ENCODE measurements at places on chromosomes 6 and 20.

- DNase-seq = peak; percentile 60
These were observed 107.6 kb upstream of the SGK1 start for GRCh38 chr6:134425513-134425912.

DNA sequence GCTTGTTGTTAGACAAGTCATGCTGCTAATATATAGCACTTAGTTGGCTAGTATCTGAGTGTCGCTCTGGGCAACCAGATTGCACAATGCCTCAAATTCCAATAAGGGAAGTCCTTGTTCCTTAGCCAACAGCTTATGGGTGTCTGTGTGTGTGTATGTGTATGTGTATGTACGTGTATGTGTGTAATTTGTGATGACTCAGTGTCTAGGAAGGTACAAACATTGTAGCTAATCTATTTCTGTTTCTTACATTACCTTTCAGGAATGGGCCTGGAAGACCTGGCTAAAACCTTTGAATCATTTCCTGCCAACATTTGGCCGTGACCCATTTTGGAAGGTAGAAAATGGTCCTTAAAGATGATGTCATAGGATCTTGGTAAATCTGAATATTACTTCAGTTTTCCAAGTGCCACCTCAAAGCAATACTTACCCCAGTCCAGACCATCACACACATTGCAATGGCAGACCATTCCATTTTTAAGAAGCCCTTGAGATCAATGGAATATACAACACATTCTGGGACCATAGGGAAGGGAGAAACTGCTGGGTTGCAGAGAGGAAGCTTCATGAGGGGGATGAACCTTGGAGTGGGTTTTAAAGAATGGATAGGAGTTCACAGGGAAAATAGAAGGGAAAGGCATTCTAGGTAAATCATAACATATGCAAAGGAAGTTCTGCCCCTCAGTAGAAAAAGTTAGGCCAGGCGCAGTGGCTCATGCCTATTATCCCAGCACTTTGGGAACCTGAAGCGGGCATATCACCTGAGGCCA lies 25.1 kb downstream of the NEDD9 start:
- DNase-seq = peak; percentile 89

DNA sequence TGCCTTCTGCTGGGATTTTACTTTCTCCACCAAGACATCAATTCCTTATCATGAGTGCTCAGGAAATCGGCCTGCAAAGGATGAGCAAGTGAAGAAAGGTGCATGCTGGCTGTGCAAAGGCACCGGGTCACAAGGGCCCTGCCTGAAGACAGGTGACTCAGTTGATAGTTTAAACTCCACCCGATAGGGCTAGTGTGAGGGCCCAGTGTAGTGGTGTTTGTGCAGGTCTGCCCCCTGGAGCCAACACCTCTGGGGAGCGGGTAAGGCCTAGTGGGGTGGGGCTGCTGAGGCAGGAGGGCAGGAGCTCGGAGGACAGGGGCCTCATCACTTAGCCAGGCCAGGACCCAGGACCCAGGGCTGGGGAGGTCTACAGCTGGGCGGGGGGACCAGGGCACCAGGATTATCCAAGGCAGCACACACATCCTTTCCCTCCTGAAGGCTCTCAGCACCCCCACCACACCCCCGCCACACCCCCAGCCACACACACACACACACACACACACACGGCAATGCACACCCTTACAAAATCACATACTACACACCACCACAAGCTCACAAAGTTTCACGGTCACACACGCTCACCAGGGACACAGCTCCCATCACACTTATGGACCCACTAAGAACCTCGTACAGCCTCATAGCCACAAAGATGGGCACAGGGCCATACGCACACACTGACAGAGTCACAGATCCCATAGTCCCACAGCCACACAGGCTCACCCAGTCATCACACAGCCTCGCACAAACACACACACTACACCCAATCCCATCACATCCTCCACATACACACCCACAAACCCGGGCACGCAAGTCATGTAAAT lies 75.4 kb downstream of the GRM4 start:
- no peak for DNase-seq

DNA sequence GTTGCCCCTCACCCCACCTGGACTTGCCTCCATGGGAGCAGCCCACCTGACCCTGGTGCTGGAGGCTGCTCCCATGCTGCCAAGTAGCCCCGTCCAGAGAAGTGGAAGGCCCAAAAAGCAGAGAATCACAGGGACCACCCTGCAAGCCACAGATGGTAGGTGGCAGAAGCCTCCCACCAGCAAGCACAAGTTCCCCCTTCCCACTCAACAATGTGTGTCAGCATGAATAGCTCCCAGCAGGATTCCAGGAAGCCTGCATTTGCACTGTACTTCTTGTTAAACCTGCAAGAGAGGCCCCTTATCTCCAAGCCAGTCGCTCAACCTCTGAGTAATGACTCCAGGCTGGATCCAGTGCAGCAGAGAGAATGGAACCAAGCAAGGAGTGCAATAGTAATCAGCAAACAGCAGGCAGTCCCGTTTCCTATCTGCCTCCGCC lies 180.8 kb upstream of the CST7 start:
- DNase-seq = no peak

DNA sequence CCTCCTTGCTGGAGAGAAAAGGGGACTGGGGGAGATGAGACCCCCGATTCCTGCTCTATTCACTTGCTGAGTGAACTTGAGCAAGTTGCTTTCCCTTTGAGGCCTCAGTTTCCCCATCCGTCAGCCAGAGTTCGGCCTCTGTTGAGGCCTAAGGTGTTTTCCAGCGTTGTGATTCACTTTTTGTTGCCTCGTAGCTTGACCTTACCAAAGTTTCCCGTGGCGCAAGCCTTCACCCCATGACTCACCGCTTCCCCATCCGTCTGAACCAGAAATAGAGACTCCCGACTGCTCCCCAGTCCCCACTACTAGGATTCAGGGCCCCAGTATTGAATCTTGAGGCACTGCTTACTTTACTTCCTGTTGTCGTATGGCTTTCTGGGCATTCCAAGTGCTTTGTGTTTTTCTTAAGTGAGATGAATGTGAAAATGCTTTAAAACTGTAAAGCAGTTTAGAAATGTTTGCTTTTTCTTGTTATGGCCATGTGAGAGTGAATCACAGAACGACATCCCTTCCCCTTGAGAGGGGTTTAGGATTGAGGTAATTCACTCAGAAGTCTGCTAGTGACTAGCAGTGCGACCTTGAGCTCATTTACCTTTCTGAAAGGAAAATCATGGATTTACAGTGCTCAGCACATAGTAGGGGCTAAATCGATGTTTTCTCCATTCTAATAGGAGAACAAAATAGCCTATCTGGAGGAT lies 1.2 kb downstream of the CHMP4B start:
- peak; percentile 94 for DNase-seq

GRCh38 chr6:104940893-104941728 lies 15.8 kb upstream of the LIN28B start:
- peak; percentile 40 for DNase-seq

- no peak for DNase-seq
These were observed 70.7 kb downstream of the LYRM2 start for GRCh38 chr6:89567630-89568390.

DNA sequence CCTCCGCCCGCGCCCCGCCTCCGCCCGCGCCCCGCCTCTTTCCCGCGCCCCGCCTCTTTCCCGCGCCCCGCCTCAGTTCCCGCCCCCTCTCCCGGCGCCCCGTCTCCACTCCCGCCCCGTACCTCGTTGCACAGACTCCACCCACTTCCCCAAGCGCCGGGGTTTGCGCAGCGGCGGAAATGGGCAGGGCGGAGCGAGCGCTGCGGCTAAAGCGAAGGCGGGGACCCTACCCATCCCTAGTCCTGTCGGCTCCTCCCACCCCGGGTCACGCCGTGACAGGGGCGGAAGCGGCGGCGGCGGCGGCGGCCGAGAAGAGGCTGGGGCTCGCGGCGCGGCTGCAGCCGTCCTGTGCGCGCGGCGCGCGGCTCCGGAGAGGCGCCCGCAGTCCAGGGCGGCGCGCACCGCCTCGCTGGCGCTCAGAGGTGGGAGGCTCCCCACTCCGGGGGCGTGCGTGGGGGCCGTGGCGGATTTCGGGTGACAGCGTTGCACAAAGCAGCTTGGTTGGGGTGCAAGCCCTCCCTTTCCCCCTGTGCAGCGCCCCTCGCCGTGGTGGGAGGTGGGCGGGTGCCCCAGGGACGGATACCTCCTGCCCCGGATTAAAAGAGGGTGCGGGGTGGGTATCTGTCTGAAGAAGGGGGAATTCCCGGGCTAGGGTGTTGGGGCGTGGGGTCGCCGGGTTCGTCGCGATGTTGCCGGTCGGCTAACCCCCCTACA lies at the start of gene KDM1B:
TSS of gene KDM1B (plus strand) at position 273 of the 714 bp plus-strand sequence. CDS start 4,474 bp downstream, outside the sequence.
- DNase-seq = peak; percentile 99
